Sciatic nerve (tissue), 2 donors: ENCODE measurements at places on chromosomes 5 and 9. TPM values are rescaled to one million over a fixed set of nuclear protein-coding genes. Genes with fewer than 3 reads are reported as not detected.

Gene ASPN
- total RNA-seq, result 14.4 TPM

Gene NR5A1
- not detected for total RNA-seq

Gene OR1J2
- total RNA-seq, result not detected

Gene PCDHB7
- 5.0 TPM for total RNA-seq

Gene PCDHB9
- 3.7 TPM for total RNA-seq

Gene DNAH5
- total RNA-seq, result 0.58 TPM

Gene CNTFR
- 23.2 TPM for total RNA-seq

Gene S1PR3
- 16.9 TPM for total RNA-seq

Gene CAMK4
- 2.2 TPM for total RNA-seq

Gene SLC6A3
- total RNA-seq, result not detected
